ENCODE measurements at places on chromosomes 3 and 15. TPM values are rescaled to one million over a fixed set of nuclear protein-coding genes. Genes with fewer than 3 reads are reported as not detected.
A peak's percentile ranks its signal among the peaks of the same experiment; 100 is the strongest.

Gene PLSCR4
- not detected for total RNA-seq

Gene LMAN1L
- 0.36 TPM for total RNA-seq

Gene NR1I2
- total RNA-seq = 0.28 TPM

Gene NMD3
- total RNA-seq = 43.8 TPM

Gene CEMIP
- not detected for total RNA-seq

Gene MIX23
- 34.4 TPM for total RNA-seq

Gene DAZL
- not detected for total RNA-seq

Gene XYLB
- 2.6 TPM for total RNA-seq

Gene JMJD7
- total RNA-seq = 33.8 TPM

Gene PTX3
- total RNA-seq = 0.40 TPM

Gene THRB
- not detected for total RNA-seq

Gene PHLDB2
- 5.1 TPM for total RNA-seq

Gene HHLA2
- 4.0 TPM for total RNA-seq

Gene TMEM108
- not detected for total RNA-seq

Gene RARB
- total RNA-seq = not detected

Gene IQCF2
- total RNA-seq = not detected

Gene TXNRD3
- 1.1 TPM for total RNA-seq

DNA sequence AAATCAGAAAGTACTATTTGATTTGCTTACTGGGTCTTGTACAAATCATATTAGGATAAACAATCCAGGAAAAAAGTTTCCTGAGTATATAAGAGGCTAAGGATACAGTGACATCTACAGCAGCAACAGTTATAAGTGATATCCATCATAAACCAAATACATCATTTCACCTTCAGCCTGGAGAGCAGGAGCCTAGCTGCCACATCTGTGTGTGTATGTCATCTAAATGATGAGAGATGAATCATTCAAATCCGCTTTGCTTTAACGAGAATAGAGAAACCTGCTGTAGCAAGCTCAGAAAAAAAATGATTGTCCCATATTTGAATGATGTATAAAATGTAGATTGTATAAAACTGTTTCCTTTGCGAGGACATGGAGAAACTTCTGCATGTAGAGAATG, 841.4 kb downstream of the SI start:
- H3K4me3 ChIP-seq = no peak overlapping the region
- H3K27me3 ChIP-seq = no peaks in the 10 kb centered on the region
- H3K27ac ChIP-seq = no peak overlapping the region

DNA sequence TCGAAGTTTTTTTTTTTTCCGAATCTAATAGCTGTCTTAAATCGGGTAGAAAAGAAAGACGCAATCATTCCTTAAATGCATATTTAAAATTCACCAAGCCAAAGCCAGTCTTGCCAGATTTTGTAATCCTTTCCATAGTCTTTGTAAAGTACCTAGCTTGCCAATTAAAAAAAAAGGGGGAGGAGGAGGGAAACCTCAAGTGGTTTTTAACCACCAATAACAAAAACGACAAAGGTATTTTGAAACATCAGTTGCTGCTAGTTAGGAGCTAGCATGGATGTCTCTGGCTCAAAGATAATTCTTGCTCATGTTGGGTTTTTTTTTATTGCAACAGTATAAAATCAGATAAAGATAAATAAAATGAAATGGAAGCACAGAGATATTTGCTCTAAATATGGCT, 187.9 kb downstream of the MECOM start:
- no peaks in the 10 kb centered on the region for H3K27me3 ChIP-seq
- no peak overlapping the region for H3K4me3 ChIP-seq
- H3K27ac ChIP-seq = no peak overlapping the region
- H3K4me1 ChIP-seq = no peaks in the 10 kb centered on the region
- no peaks in the 10 kb centered on the region for H3K36me3 ChIP-seq

DNA sequence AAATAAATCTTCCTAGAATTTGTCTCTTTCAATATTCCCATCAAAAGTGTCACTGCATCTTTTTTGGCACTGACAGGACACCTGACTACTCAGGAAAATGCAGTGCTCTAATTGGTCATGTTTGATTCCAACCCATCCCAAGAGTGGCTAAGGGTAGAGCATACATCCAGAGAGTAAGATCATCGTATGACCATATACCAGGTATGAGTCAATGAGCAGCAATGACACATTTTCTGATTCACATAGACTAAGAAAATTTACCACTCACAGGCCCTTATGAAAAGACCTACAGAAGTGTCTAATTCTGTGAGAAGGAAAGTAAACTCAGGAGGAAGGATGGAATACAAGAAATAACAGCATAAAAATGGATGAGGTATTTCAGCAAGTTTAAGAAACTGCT, 434.2 kb downstream of the ZIC1 start:
- H3K27ac ChIP-seq = no peak overlapping the region
- no peak for DNase-seq
- H3K36me3 ChIP-seq = no peaks in the 10 kb centered on the region
- H3K4me3 ChIP-seq = no peak overlapping the region
- no peaks in the 10 kb centered on the region for H3K4me1 ChIP-seq

DNA sequence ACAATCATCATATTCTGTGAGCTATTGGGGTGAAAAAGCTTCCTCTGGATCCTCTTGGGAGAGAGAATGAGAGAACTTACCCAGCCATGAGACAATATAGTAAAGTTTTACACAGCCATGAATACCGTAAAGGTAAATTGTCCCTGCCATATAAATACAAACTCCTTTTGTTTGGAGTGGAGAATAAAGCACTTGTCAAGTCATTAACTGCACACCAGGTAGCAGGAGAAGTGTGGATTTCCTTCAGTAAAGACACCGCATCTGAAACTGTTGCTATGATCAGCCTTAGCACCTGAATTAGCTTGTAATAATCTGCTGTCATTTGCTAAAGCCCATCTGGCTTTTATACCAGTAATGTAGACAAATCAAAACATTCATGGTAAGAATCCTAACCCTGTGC, 336.6 kb upstream of the SLCO3A1 start:
- peaks cover 28% of the 10 kb centered on the region for H3K36me3 ChIP-seq
- H3K4me3 ChIP-seq = no peak overlapping the region
- no peak for DNase-seq
- peaks cover 31% of the 10 kb centered on the region for H3K4me1 ChIP-seq
- H3K27me3 ChIP-seq = no peaks in the 10 kb centered on the region
- no peak overlapping the region for H3K27ac ChIP-seq

DNA sequence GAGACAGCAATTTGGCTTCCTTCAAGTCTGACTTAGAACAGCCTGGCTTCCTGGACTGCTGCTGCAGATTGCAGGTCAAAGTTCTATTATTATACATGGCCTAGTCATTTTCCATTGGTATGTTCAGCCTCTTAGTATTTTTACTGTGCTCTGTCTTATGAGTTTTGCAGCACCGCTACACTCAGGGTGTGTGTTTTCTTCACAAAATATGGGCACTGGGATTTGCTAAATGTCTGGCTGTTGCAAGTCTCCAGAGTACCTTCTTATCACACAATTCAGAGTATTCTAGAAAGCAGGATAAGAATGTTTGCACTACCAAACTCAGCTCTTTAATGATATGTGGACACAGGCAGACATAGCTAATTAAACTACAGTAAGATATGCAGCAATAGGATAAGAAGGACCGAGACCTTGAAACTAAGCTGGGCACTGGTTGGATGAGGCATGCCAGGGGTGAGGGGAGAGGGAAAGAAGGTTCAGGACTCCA, 203.0 kb upstream of the PDZRN3 start:
- H3K4me1 ChIP-seq = no peaks in the 10 kb centered on the region
- no peak overlapping the region for H3K4me3 ChIP-seq
- no peak for DNase-seq
- no peaks in the 10 kb centered on the region for H3K36me3 ChIP-seq
- H3K27me3 ChIP-seq = no peaks in the 10 kb centered on the region

GRCh38 chr15:49815950-49816349, 195.1 kb downstream of the DTWD1 start:
- DNase-seq = no peak
- no peak overlapping the region for H3K27ac ChIP-seq
- peaks cover 8% of the 10 kb centered on the region for H3K27me3 ChIP-seq

DNA sequence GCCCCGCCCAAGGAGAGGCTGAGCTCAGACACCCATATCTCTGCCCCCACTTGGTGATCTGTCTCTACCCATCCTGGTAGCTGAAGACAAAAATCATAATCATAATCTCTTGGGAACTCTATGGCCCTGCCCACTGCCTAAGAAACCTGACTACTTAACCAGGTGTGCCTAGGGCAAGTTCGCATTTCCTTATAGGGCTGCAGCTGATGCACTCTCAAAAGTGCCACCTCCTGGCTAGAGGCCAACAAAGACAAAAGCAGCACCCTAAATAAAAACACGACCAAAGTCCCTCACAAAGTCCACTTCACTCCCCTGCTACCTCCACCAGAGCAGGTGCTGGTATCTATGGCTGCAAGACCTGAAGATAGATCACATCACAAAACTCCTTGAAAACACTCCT, 250.4 kb upstream of the SLITRK3 start:
- no peaks in the 10 kb centered on the region for H3K36me3 ChIP-seq
- no peak overlapping the region for H3K4me3 ChIP-seq
- H3K27ac ChIP-seq = no peak overlapping the region
- no peaks in the 10 kb centered on the region for H3K4me1 ChIP-seq
- DNase-seq = no peak

DNA sequence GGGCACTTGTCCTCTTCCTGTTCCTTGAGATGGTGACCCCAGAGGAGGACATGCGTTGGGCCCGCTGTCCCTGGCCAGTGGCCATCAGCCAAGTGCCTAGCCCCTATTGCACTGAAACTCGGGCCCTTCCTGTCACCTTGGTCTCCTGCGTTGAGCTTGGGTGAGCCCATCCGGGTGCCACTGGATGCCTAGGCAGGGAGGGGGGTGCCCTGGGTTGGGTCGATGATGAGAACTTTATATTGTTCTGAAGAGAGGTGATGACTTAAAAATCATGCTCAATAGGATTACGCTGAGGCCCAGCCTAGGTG, 221.8 kb downstream of the SNRPN start:
- H3K27me3 ChIP-seq = no peaks in the 10 kb centered on the region
- H3K36me3 ChIP-seq = no peaks in the 10 kb centered on the region
- H3K4me1 ChIP-seq = no peaks in the 10 kb centered on the region
- H3K4me3 ChIP-seq = no peak overlapping the region
- no peak overlapping the region for H3K27ac ChIP-seq

- no peaks in the 10 kb centered on the region for H3K36me3 ChIP-seq
- H3K4me3 ChIP-seq = no peak overlapping the region
- H3K27me3 ChIP-seq = no peaks in the 10 kb centered on the region
- H3K4me1 ChIP-seq = peaks cover 1% of the 10 kb centered on the region
Observed at GRCh38 chr3:63230146-63230545, 48.0 kb upstream of the SYNPR start.

GRCh38 chr3:29195056-29195455, 85.8 kb upstream of the RBMS3 start:
- no peaks in the 10 kb centered on the region for H3K27me3 ChIP-seq
- H3K4me3 ChIP-seq = no peak overlapping the region
- no peak overlapping the region for H3K27ac ChIP-seq
- no peak for DNase-seq

DNA sequence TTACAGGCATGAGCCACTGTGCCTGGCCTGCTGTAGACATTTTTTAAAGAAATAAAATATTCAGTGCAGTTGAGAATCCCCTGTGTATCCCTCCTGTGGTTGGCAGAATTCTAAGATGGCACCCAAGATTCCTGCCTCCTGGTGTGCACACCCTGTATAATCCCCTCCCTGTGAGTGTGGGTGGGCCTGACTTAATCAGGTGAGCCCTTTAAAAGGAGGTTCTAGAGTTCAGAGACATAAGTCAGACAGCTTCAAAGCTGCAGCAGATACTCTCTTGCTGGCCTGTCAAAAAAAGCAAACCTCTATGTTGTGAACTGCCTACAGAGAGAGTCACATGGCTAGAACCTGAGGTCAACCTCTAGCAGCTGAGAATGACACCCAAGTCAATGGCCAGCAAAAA, 7.0 kb upstream of the VIPR1 start:
- H3K27me3 ChIP-seq = peaks cover 29% of the 10 kb centered on the region
- no peak overlapping the region for H3K4me3 ChIP-seq
- H3K36me3 ChIP-seq = no peaks in the 10 kb centered on the region

DNA sequence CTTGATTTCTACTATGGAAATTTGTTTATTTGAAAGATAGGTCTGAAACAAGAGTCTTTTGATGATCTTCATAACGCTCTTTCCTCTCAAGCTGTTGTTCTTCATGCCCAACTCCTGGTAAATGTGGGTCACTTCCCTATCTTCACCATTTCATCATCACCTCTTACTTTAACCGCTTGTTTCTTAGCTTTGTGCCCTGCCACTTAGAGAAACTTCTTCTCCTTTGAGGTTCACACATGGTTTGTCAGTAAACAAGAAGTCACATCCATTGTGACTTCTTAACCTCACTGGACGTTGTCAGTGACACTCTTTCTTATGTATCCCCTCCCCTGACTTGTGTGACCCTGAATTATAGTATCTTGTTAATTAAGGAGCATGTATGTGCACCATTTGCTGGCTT, 16.9 kb upstream of the P2RY13 start:
- no peak for DNase-seq
- H3K27me3 ChIP-seq = peaks cover 38% of the 10 kb centered on the region
- H3K4me3 ChIP-seq = no peak overlapping the region
- H3K36me3 ChIP-seq = no peaks in the 10 kb centered on the region
- H3K27ac ChIP-seq = no peak overlapping the region

- H3K4me3 ChIP-seq = peak overlapping the region; percentile 51
- H3K4me1 ChIP-seq = peaks cover 26% of the 10 kb centered on the region
- DNase-seq = no peak
- peak overlapping the region; percentile 66 for H3K27ac ChIP-seq
- peaks cover 39% of the 10 kb centered on the region for H3K36me3 ChIP-seq
Observed at GRCh38 chr3:161035711-161036110, 69.4 kb downstream of the B3GALNT1 start.

DNA sequence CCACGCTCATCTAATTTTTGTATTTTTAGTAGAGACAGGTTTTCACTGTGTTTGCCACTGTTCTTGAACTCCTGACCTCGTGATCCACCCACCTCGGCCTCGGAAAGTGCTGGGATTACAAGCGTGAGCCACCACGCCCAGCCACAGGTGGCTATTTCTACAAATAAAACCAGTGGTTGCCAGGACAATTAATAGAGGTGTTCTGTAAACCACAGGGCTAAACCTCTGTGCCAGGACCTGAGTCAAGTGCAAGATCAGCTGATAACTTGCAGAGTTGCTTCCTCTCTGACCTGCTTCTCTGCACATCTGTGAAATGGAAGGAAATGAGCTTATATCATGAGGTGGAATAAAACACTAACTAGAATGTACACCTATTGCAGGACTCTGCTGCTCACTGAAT, 72.8 kb downstream of the CD200R1L start:
- DNase-seq = no peak
- H3K4me3 ChIP-seq = no peak overlapping the region
- no peak overlapping the region for H3K27ac ChIP-seq
- peaks cover 4% of the 10 kb centered on the region for H3K27me3 ChIP-seq
- no peaks in the 10 kb centered on the region for H3K36me3 ChIP-seq
- H3K4me1 ChIP-seq = peaks cover 8% of the 10 kb centered on the region

GRCh38 chr3:87167628-87168456, 59.3 kb upstream of the CHMP2B start:
- H3K36me3 ChIP-seq = no peaks in the 10 kb centered on the region
- no peak for DNase-seq
- no peaks in the 10 kb centered on the region for H3K4me1 ChIP-seq
- peaks cover 14% of the 10 kb centered on the region for H3K27me3 ChIP-seq
- H3K27ac ChIP-seq = no peak overlapping the region
- H3K4me3 ChIP-seq = peak overlapping the region; percentile 20
